ENCODE measurements at places on chromosomes 1 and 21.

DNA sequence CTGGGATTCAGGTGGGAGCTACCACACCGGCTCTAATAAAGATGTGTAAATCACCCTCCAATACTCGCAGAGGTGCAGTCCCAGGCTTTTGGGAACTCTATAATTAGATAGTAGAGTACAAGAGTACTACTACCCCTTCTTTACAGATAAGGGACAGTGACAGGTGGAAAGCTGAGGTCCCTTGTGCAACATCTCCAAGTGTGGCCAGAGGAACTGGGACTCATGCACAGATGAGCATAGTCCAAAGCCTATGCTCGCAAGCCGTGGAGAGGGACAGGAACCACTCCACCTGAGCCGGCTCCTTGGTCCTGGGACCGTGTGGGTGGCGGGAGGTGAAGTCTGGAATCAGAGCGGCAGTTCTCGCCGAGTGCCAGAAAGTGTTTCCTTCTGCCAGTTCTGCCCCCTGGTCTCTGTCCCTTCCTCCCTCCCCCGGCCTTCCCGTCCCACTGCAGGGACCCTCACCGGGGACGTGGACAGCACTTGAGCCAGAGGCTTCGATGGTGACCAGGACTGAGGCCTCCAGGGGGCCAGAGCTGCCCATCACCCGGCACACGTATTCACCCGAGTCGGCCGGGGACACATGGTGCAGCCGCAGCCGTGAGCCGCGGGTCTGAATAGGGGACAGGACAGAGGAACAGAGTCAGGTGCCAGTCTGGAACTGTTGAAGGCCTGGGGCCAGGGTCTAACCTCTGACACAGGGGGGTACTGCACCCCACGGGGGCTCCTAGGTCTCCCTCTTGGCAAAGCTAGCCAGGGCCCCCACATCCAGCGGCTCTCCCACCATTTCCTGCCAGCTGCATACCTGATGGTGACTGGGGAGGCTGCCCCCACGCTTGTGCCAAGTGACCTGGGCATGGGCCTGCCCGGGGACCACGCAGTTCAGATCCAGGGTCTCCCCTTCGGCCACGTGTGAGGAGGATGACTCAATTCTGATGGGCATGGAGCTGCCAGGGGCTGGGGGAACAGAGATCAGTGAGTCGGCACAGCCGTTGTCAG is 33.9 kb downstream of the LDLRAD2 start:
- no peak for DNase-seq

DNA sequence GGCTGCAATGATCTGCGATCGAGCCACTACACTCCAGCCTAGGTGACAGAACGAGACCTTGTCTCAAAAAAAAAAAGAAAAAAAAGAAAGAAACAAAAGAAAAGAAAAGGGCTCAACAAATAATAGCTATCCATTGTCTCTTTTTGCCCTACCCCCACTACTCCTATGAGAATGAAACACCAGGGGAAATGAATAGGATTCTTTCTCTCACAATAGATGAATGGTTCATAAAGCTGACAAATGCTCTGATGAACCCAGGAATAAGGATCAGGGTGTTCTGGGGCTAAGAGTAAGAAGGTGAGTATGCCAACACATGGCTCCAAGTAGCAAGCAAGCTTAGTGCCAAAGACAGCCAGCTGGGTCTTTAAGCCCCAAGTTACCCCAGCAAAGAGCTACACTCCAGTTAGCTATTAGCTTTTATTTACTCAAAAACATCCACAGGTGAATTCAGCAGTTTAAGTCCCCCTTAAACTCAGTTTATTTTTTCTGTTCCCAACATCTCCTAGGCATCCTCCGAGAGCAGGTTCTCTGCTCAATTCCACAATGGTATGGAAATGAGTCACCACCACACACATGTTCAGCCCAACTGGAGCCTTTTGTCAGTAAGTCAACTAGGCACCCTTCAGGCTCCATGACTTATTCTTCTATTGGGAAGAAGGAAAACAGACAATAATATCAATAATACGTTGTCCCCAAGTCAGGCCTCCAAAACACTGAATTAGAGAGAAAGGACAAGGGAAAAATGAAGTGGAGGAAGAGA is 4.2 kb downstream of the ADORA3 start:
- peak; percentile 22 for DNase-seq

- DNase-seq, result no peak
Measured at GRCh38 chr1:67745875-67746698, 61.1 kb downstream of the GADD45A start.

GRCh38 chr1:30523055-30524020 is 200.0 kb downstream of the MATN1 start:
- peak; percentile 84 for DNase-seq

DNA sequence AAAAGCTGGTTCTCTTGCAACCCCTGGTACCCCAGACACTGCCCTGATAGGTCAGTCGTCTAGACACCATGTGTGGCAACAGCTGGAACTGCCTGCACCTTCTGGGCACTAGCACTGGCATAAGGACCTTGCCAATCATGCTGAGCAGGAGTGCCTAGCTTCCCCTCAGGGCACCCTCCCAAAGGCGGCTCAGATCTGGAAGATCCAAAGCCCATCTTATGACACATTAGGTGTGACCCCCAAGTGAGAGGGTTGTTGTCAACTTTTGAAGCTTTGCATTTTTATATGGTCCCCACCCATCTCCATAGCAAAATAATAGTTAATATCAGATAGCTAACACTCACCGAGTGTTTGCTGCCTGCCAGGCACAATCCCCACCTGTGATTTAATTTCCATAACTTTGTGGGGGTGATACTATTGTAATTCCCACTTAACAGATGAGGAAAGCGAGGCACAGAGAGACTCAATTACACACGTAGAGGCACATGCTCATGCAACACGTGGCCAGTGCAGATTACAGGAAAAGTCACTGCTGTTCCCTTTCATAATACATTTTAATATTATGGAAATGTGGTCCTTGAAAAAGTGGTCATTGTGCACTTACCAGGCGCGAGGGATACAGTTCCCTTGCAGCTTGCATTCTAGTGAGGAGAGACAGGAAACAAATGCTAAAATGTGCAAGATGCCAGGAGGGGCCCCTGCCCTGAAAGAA is 25.8 kb downstream of the EXOC8 start:
- no peak for DNase-seq

GRCh38 chr1:163758977-163759670 is 437.4 kb downstream of the NUF2 start:
- DNase-seq, result no peak

DNA sequence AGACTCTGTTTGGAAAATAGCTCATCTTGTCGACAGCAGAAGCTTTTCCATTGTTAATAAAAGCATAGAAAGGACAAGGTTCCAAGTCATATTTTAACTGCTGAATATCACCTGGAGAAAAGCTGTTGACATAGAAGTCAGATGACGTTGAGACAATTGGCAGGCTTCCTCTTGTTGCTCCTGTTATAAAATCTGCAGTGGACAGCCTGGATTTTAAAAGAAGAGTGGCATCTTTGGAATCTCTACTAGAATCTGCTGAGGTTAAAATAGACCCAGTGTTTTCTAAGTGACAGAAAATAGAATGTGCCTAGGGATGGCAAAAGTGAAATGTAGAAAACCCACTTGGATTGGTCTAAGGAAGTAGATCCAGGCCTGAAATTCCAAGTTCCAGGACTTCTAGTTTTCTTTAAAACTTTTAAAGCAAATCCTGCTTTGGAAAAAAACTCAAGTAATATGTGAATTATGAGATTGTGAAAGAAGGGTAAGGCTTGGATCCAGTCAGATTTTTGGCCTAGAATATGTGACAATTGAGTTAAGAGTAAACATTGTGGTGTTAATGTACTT is 53.6 kb upstream of the NEXN start:
- no peak for DNase-seq

DNA sequence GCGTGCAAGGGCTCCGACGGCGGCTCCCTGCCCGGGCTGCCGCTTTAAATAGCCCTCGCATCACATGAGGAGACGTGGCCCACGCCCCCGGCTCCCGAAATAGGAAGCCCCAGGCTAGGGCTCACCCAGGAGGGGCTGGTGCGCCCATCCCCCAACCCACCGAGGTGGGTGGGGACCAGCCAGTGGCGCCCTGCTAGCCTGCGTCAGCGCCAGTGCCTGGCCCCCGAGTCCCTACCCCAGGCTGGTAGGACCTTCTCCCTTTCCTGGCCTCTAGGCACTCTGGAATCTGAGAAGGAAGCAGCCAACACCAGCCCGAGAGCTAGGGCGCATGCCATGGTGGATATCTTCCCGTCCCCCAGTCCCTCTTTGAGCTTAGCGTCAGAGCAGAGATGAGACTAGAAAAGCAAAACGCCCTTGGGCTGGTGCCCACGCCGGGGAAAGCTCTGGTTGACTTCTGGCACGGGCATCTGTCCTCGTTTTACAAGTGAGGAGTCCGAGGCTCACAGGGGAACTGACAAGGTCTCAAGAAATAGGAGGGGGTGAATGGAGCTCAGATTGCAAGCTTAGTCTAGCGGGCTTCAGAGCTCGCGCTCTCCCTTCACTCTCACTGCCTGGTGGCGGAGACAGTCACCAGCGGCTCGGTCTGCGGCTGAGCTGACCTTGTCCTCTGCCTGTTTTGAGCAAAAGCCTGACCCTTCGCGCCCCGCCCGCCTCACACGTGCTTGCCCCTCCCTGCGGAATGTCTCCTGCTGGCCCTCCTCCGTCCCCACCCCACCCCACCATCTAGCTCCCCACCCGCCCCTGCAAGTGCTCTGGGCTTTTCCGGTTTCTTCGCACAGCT is at the start of gene FABP3:
TSS of gene FABP3 (minus strand) at position 21 of the 841 bp plus-strand sequence. CDS start 62 bp downstream, outside the sequence.
- DNase-seq, result peak; percentile 66

- no peak for DNase-seq
Measured at GRCh38 chr1:203549309-203549708, 55.4 kb downstream of the OPTC start.

DNA sequence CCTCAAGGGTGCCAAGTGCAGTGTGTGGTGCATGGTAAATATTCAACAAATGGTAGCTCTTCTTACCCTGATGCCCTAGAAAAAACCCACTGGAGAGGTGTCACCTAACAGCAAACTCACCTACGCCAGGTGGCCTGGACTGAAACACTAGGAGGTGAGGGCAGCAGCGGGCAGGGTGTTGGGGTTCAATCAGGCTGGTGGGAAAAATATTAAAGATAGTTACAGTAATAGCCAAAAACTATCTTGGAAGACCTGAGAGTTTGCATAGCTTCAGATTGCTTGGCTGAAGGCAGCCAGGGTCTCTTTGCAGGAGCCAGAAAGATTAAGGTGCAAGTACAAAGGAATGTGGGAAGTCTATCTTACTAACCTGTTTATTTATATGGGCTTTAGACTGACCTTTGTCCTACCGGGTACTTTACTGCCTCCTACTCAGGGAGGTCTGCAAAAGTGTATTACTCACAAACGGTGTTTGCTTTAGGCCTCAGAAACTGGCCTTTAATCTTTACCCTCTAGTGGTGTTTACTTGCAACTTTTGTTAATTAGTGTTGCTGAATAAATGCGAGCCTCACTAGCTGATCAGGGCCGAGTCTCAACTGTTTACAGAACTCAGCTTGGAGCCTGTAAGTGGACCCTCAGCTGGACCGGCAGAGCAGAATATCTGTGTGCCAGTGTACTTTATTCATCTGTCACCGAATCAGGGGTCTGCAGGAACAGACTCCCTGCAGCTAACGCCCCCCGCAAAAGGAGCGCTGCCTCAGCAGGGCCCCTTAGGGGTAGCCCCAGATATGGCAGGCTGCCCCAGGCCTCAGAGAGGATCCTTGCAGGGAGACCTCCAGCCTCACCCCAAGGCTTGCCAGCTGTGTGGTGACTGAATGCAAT is 63.9 kb downstream of the SYF2 start:
- DNase-seq, result no peak

DNA sequence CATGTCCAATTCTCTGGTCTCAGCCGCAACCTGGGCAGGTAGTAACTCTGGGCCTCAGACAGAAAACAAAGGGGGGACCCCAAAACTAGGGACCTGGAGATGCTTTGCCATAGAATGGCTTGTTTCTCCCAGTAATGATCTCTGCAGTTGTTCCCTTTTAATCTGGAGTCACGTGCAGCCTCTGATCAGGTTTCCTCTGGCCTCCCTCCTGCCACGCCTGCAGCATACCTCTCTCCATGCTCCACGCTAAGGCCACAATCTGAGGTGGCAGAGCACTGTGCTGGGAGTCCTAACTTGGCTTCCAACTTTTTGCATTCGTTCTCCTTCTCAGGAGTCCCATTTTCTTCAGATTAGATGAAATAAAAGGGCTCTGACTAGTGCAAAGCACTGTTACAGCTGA is 1.9 kb downstream of the PABPC4 start:
- peak; percentile 54 for DNase-seq

GRCh38 chr1:160412028-160412362 is 11.6 kb downstream of the VANGL2 start:
- DNase-seq, result no peak

DNA sequence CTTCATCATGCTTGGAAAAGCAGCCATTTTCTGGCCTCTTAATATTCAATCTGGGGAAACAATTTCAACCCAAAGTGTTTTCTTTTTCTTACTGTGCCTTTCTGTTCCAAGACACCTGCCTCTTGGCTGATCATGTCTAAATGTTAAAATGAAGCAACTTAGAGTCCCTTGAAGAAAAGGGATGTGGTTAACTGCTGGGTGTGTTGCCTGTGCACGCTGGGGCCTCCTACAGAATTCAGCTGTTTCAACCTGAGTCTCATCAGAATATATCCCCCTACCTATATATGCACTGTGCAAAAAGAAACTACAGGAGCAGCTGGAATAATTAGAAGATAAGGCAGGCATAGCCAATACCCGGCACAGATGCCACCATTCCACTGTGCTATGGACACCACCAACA is 222.0 kb downstream of the OMA1 start:
- DNase-seq, result no peak

DNA sequence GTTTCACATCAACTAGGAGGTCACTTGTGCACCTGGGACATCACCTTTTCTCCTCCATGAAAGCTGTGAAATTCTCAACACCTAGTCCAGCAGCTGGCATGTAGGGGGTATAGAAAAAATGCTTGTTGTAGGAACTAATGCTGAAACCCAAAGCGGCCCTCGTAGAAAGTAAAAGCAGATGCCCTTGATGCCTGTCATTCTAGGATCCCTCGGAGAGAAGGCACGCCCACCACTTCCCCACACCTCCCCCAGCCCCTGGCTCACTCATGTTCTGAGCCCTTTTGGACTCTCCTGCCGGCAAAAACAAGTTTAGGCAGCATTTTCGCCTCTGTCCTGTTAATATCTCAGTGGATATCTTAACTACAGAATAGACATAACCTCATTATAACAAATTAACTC is 36.5 kb downstream of the RIPK4 start:
- DNase-seq, result no peak

DNA sequence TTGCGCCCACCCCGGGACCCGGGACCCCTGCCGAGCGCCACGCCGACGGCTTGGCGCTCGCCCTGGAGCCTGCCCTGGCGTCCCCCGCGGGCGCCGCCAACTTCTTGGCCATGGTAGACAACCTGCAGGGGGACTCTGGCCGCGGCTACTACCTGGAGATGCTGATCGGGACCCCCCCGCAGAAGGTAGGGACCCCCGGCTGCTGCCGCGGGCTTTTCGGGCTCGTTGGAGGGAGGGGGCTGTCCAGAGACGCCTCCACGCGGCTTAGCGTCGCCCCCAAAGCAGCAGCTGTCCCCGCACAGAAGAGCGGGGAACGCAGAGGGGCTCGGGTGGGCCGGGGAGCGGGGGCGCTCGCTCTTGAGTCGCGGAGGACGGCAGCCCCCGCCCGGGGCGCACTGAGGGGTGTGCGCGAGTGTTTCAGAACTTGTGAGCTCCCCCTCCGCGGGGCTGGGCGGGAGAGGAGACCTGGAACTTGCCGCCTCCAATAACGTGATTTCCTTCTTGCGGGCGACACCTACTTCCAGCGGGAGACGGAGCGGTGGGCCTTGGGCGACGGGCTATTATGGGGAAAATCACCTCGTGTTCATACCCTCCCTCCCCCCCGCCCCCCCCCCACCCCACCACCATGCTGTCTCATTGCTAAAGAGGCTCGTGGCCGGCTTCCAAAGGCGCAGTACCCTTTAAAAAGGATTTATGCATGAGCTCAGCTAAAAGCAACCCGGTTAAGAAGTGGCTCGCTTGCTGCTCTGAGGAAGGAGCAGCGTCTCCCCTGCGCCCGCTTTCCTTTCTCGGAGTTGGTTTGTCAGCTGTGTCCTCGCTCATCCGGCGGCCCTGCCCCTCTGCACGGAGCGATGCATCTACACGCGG is 664 bp downstream of the BACE2 start:
- peak; percentile 18 for DNase-seq

Data from ELR (cell line).